CD4-positive, alpha-beta T cell treated with Interleukin-17A for 1 hour (primary cell): ENCODE measurements at places on chromosomes 1 and 21.

- no peak for DNase-seq
Measured at GRCh38 chr1:166960858-166961474, 14.4 kb downstream of the ILDR2 start.

DNA sequence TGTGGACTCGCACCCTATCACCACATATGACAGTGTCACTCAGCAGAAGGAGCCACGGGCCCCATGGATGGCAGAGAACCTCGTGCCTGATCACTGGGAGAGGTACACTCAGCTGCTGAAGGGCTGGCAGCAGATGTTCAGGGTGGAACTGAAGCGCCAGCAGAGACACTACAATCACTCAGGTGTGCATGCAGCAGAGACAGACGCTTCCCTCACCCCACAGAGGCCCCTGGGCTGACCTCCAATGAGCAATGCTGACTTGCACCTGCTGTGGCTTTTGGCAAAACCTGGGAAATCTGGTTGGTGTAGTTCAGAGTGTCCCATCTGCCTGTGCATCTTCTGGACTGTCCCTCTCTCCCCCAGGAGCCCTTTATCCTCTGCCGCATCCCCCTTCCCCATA is 51.9 kb downstream of the KIAA1614 start:
- DNase-seq, result no peak

GRCh38 chr21:41229509-41230248 is 61.7 kb downstream of the BACE2 start:
- no peak for DNase-seq

DNA sequence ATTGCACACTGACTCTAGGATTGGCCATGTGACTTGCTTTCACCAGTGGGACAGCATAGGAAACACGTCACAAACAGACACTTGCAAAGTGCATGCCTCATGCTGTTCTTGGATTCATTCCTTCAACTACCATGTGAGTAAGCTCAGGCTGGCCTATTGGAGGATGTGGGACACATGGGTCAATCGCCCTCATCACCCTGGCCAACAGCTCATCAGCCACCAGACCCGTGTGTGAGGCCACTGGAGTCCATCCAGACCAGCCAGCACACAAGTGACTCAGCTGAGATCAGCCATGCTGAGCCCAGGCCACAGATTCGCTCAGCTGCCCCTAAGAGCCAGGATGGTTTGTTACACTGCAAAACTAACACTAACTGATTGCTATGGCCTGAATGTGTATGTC is 216.1 kb upstream of the GRIK3 start:
- no peak for DNase-seq

- DNase-seq, result no peak
Measured at GRCh38 chr1:199157494-199157893, 518.7 kb downstream of the PTPRC start.

GRCh38 chr1:168472223-168472622 is 71.6 kb downstream of the XCL2 start:
- DNase-seq, result no peak

- no peak for DNase-seq
Measured at GRCh38 chr1:75770761-75771160, 15.3 kb upstream of the RABGGTB start.

- no peak for DNase-seq
Measured at GRCh38 chr1:77539519-77540142, 142.8 kb downstream of the ZZZ3 start.

DNA sequence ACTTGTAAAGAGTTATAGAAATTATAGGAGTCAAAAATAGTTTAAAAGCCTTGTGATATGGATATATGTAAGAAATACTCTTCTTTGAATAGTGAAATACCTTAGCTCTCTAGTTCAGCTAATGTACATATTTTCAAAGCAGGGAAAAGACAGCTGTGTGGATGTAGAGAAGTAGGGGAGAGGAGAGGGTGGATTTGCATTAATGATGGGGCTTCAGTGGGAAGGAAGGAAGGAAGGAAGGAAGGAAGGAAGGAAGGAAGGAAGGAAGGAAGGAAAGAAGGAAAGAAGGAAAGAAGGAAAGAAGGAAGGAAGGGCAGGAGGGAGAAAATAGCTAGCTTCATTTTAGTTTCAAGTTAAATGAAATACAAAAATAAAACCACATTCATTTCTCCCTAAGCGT is 62.4 kb upstream of the RGS1 start:
- no peak for DNase-seq

GRCh38 chr1:119373465-119373864 is 4.9 kb downstream of the HAO2 start:
- DNase-seq, result no peak

GRCh38 chr1:171935664-171936063 is 94.4 kb downstream of the DNM3 start:
- no peak for DNase-seq

GRCh38 chr1:7826363-7826762 is 26.5 kb downstream of the UTS2 start:
- no peak for DNase-seq

GRCh38 chr1:119101563-119101962 is 38.9 kb downstream of the WARS2 start:
- no peak for DNase-seq

DNA sequence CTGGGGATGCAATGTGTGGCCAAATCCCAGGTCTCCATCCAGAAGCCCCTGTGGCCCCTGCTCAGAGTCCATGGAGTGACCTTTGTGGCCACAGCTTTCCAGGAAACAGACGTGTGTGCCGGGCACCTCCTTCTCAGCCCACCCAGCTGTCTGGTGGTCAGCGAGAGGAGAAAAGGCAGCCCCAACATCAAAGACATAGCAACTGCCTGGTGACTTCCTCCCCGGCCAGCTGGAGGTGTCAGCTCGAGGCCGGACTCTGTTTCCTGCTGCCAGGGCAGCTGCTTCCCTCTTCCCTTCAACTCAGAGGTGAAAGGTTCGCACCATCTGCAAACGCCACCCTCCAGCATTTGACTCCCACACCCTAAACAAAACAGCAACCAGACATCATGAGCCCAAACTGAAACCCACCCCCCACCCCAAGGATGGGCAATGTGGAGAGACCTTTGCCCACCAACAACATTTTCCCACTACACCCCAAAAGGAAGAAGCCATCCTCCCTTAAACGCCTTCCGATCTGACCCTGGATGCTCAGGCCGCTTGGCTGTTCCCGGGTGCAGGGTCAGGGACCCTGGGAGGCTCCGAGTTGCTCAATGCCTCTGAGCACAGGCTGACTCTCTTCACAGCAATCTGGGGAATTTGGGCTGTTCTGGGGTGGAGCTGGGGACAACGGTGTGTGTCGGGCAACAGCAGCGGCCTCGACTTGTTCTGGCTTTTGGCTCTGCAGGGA is 162.3 kb downstream of the PSMG1 start:
- DNase-seq, result no peak

DNA sequence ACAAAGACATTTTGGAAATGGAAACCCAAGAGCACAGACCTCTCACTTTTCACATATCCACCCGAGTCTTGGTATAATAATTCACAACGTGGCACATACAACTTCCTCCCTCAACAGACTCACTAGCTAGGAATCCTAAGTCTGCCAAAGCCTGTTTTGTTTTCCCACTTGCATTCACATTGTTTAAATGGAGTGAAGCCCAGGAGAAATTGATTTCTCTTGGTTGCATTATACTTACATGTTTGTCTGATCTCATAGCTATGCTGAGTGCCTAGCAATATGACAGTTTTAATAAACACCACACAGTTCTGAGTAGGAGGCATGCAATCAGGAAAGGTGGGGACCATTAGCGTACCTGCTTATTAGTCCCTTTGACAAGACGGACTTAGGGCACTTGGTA is 348.6 kb upstream of the ADGRL4 start:
- no peak for DNase-seq

DNA sequence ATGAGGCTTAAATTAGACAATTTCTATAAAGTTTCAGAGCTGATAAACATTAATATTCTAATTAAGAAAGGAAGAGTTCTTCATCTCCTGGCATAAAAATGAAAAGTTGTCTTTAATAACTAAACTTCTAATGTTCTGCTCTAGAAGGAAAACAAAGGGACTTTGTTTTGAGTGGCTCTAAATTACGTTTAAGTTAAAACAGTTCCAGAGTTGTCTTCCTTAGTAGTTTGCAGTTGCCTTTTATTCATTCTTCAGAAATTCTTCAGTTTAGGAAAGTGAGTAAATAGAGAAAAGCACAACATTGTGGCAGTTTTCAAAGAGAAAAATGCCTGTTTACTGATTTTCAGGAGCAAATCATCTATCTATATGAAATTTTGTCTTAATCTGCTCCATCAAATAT is 86.9 kb downstream of the TTC3 start:
- no peak for DNase-seq

- DNase-seq, result peak; percentile 28
Measured at GRCh38 chr1:24384251-24385090, 29.1 kb downstream of the STPG1 start.

GRCh38 chr1:226019572-226019971 is 20.4 kb upstream of the SDE2 start:
- no peak for DNase-seq

DNA sequence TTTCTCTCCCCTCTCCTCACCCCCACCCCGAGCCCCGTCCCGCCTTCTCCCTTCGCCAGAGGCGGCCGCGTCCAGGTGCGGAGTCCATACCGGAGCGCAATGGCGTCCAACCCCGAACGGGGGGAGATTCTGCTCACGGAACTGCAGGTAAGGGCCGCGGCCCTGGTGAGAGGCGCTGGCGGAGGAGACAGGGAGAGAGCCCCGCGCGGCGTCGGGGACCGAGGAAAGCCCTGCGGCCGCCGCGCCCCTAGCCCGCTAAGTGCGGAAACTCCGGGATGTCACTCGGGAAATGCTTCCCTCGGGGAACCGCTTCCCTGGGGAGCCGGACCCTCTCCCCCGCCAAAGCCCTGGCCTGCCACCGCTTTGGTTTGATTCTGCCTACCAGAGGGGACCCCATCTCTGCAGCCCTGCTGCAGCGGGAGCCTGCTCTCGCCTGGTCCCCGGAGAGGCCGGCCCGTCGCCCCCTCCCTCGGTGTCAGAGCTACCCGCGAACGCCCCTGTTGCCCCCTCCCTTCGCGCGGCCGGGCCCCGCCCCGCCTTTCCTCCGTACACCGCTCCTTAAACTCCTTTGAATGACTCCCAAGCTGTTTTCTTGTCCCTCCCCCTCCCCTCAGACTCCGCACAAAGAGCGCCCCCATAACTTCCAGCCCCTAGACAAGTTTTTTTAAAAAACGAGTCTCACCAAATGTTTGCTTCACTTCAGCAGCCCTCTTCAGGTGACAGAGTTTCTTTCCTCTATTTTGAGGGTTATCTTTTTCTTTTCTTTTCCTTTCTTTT is 597 bp downstream of the PKN2 start:
- peak; percentile 62 for DNase-seq

DNA sequence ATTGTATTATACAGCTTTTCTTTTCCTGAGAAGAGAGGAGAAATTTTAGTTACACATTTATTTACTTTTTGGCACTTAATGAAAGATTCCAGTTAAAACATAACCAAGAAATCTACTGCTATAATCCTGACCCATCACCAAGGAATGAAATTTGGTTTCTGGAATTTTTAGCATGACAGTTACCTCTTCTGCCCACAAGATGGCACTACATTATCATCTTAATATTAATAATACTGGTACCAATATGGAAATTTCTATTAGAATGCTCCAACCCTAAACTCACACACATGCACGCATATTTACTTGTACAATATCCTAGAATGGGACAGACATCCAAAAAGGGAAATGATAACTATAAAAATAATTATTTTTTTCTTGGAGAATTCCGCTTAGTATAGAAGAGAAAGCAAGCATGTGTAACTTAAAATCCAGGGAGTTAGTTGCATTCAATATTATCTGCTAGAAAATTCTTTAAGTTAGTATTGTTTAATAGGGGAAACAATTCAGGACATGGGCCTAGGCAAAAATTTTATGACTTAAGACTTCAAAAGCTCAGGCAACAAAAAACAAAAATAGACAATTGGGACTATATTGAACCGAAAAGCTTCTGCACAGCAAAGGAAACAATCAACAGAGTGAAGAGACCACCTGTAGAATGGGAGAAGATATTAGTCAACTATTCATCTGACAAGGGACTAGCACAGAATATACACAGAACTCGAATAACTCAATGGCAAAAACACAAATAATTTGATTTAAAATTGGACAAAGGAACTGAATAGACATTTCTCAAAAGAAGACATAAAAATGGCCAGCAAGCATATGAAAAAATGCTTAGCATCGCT is 37.4 kb downstream of the MAP3K21 start:
- DNase-seq, result peak; percentile 14

GRCh38 chr1:29112705-29113412 is 10.8 kb downstream of the TMEM200B start:
- no peak for DNase-seq

- DNase-seq, result no peak
Measured at GRCh38 chr1:223345720-223346119, 18.3 kb downstream of the SUSD4 start.

DNA sequence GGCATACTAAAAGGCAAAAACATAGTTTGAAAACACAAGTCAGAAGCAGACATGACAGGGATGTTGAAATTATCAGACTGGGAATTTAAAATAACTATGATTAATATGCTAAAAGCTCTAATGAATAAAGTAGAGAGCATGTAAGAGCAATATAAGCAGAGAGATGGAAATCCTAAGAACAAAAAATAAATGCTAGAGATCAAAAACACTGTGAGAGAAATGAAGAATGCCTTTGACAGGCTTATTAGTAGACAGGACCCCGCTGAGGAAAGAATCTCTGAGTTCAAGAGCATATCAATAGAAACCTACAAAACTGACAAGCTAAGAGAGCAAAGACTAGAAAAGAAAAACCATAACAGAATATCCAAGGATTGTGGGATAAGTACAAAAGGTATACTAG is 93.9 kb downstream of the MPZL1 start:
- no peak for DNase-seq

DNA sequence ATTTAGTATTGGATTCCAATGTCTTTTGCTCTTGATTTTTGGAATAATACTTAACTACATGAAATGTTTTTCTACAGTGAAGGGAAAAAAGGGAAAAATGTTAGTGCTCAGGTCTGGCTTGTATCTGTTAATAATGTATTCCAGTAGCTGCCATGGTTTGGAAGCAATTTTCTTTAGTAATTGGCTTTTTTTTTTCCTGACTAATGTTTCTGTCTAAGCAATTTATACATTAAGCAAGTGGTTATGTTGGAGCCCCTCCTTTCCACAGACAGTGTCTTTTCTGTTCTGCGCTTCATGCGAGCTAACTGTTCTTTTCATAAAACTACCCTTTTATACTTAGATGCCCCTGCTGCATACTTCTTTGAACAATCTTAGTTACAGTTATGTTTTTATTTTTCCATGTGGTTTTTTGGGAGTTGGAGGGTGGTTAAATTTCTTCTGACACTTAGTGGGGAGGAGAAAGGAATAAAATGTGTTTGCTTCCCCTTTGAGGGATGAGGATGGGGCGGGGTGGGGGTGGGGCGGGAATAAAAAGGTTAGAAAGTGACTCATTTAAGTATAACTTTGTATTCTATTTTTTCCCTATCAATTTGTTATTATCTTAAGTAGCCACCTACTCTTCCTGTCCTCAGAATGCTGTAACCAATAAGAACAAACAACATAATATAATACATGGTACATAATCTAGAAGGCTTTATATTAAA is 83.1 kb downstream of the CLIC4 start:
- no peak for DNase-seq

- no peak for DNase-seq
Measured at GRCh38 chr21:45951676-45952075, 29.9 kb upstream of the COL6A1 start.
